Stimulated activated CD4-positive, alpha-beta T cell treated with anti-CD3 and anti-CD28 coated beads, TNF-alpha, amount 100 ng/mL, for 1 hour (primary cell): ENCODE measurements at places on chromosomes 4 and X.

DNA sequence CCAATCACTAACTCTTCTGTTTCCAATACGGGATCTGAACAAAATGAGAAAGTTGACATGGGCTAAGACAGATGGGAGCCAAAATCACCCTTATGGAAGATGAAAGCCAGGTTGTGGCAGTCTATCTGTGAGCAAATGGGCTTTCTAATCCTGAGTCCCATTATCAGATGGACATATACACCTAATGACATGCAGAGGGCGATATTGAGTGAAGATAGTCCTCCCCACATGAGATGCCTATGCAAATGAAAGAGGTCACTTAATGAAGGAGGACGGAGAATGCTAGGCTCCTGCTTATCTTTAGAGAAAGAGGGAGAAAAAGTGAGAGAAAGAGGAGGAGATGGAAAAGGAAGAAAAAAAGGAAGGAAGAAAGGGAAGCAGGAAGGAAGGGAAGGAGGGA lies 547.5 kb downstream of the NLGN4X start:
- DNase-seq: no peak

- DNase-seq: no peak
These were observed 2.0 kb downstream of the GABRA2 start for GRCh38 chr4:46387956-46388355.

GRCh38 chr4:145822181-145822580 lies 116.4 kb downstream of the ZNF827 start:
- no peak for DNase-seq

DNA sequence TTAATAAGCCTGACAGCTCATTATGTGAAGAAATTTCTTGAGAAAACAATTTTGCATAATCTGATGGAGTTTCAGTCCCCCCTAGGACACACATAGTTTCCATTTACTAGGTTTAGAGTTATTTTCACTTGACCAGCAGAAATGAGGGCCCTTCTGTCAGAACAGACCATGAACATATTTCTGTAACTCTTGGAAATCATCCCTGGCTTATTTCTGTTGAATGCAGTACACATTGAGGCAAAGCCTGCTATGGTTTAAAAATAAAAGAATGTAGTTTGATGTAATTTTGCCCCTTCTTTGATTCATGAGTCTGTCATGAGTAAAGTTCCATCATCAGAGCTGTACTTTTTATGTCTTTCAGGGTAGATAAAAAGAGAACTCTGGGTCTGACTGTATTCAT lies 104.6 kb upstream of the ETNPPL start:
- DNase-seq: no peak

GRCh38 chr4:88630756-88631155 lies 38.5 kb downstream of the HERC3 start:
- DNase-seq: no peak

DNA sequence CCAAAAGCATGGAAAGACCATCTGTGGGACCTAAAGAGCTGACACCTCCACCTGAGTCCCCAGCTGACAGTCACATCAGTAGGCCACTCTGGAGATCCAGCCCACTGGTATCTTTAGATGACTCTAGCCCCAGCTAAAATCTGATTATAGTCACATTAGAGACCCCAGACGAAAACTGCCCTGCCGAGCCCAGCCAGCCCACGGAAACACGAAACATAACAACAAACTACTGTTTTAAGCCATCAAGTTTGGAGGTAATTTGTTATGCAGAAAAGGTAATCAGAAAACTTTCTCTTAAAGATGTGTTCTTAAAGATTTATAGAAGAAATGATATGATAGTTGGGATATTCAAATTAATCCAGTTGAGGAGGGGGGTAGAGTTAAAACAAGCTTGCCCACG lies 175.7 kb downstream of the DHX15 start:
- no peak for DNase-seq

DNA sequence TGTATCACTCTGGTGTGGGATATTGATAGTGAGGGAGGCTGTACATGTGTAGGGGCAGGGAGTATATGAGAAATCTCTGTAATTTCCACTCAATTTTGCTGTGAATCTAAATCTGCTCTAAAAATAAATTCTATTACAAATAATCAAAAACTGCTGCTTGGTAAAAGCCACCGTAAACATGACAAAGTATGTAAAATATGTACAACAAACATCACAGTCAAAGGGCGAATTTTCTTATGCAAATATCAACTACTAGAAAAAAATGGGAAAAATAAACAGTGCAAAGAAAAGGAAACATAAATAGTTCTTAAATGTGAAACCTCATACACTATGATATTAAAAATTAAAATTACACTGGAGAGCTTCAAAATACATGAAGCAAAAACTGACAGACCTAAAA lies 105.1 kb upstream of the DCLK2 start:
- DNase-seq: no peak

- DNase-seq: no peak
These were observed 22.8 kb downstream of the CTBP1 start for GRCh38 chr4:1226144-1226481.

DNA sequence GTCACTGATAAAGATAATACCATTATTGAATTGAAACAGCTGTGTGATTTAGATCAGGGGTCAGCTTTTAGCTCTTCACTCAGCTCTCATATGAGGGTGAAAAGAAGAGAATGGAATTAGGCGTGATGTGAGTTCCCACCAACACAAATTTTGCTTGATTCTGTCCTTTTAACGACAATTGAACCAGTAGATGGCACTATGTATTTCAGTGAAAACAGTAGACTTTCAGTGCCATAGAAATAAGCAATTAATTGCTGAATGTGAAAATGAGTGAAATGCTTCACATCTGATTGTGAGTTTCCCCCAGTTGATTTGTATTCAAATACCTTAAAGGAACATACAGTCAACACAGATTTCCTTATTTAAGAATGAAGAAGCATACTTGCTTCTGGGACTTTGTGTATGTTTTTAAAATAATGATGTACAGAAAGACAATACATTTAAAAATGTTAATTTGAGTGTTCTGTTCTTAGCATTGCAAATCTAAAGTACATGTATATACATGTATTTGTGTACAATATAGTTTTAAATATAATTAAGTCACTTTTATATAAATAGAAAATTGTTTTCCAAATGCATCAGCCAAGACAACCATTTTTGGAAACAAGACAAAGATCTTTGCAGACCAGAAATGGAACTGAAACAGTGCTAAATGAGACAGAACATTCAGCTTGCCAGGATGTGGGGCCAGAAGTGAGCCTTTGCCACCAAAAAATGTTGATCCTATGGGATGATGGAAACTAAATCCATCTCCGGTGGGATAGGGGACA lies 178.8 kb downstream of the SNCA start:
- no peak for DNase-seq

DNA sequence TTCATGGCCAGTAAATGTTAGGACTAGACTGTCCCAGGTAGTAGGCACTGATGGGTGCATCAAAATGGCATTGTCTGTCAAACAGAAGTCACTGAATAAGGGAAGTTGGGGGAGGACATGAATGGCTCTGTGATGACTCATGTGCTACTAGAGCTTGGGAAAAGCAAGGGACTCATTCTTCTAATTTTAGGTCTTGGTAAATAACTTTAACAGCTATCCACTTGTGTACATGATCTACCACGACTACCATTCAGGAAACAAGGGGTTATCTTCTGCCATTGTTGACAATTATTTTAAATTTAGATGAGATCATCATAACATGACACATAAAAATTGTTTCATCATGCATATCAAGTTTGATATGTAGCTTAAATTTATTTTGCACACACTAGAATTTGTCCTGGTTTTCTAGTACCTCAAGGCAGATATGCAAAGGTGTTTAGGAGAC lies 6.3 kb downstream of the AREG start:
- DNase-seq: no peak

- DNase-seq: no peak
These were observed 54.9 kb downstream of the DCTD start for GRCh38 chr4:182862141-182862875.

DNA sequence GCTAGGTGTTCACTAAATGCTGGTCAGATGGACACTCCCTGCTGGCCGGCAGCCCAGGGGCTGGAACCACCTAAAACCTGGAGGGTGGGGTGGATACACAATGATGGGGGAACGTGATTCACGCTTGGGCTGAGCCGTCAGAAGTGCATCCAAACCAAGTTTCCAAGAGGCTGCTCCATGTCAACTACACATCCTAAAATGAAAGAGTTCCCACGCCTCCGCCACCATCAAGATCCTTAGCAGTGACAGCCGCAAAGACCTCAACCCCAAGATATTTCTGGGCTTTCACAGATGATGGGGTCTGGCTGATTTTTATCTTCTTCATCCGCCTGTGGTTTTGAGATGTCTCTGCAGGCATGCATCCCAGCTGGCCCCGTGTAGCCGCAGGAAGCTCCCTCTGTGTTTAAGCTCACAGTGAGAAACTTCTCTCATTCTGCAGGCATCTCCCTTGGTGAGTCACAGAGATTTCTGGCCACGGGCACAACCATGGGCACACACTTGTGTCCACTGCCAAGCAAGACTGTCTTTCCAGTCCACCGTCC lies 84.4 kb downstream of the HTRA3 start:
- no peak for DNase-seq

DNA sequence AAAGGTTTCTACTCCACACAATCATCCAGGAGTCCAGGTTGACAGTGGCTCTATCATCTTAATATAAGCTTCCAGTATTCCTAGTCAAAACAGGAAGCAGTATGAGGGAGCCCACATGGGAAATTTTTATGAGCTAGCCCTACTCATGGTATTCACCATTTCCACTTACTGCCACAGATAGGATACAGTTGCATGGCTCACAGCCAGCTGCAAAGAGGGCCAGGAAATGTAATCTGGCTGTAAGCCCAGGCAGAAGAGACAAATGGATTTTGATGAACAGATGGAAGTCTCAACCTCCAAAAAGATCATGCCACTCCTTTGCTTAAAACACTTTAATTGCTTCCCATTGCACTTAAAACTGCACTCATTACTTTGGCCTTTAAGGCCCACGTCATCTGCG lies 150.6 kb downstream of the ADAMTS3 start:
- no peak for DNase-seq

DNA sequence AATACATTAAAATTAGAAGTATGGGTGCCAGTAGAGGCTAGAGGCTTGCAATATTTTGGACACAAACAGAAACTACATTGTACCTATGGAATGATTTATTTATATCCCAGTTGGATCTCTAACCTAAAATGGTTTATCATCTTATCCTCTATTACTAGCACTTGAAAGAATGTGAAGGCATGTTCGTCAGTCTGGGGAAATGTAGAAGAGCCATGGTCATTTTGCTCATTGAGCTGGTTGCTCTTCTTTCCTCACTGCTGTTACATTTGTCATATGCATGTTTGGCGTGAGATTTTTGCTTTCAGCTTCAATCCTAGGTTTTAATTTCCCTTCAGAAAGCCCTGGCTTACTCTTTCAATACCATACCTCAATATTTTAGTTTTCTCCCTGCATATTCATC lies 82.4 kb upstream of the MYOZ2 start:
- DNase-seq: no peak

GRCh38 chr4:141540643-141541042 lies 95.7 kb upstream of the IL15 start:
- DNase-seq: no peak

DNA sequence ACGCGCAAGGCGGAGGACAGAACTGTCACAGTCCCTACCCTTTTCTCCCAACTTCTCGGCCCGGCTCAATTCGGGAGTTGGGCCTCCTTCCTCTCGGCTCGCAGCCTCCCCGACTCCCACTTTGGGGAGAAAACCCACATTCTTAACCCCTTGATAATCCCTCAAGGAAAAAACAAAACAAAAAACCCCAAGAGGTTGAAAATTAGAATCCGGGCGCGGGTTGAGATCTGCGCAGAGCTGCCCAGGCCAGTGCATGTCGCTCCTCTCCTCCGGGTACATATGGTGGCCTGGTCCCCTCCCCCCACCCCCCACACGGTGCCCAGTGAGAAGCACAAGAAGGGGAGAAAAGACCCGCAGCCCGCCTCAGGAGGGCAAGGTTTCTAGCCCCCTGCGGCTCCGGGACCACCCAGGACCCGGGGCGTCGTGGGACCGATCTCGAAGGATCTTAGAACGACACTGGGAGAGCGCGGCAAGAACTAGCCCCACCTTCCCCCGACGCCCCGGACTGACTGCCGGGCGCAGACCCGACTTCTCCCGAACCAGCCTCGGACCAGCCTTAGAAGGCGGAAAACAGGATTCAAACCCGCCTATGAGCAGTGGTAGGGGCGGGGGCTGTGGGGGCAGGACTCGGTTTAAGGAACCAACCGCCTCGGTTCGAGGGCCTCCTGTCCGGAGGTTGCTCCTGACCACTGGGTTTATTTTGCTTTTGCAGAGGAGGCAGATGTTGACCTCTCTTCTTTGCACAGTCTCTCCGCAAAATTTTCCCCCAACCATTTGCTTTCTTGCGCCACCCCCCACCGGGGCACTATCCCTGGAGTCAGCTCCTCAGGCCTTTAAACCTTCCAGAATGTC lies 2.5 kb upstream of the PDGFRA start:
- no peak for DNase-seq

- DNase-seq: no peak
These were observed 155.8 kb upstream of the CT83 start for GRCh38 chrX:116618546-116618945.

GRCh38 chrX:72046447-72046846 lies 85.3 kb downstream of the RTL5 start:
- DNase-seq: no peak

DNA sequence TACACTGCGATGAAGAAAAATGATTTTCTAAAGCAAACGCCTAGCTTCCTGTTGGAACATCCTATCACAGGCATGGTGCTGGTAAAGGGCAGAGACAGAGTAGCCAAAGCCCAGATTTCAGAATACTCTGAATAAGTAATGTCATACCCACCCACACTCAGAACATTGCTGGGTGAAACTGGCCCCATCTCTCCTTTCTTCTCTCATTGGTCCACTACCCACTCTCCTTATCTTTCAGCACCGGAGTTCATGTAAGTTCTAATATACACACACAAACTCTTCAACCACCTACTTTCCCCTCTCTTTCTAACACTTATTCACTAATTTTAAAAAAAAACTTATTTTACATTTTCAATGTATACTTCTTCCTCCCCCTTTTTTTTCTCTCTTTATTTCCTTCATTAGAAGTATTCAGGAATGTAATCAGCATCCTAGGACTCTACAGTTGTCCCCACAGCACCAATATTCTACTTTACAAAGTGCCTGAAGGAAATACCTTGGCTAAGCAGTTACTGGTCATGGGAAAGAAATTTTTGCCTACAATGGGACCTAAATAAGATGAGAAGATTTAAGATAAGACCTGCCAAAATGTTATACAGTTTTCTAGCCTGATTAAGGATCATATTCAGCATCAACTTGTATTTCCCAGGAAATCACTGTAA lies 63.0 kb downstream of the SEC24D start:
- DNase-seq: no peak

- DNase-seq: no peak
These were observed 11.4 kb upstream of the TAPT1 start for GRCh38 chr4:16237715-16238114.

- DNase-seq: no peak
These were observed 217.1 kb downstream of the ZNF674 start for GRCh38 chrX:46328133-46328532.

DNA sequence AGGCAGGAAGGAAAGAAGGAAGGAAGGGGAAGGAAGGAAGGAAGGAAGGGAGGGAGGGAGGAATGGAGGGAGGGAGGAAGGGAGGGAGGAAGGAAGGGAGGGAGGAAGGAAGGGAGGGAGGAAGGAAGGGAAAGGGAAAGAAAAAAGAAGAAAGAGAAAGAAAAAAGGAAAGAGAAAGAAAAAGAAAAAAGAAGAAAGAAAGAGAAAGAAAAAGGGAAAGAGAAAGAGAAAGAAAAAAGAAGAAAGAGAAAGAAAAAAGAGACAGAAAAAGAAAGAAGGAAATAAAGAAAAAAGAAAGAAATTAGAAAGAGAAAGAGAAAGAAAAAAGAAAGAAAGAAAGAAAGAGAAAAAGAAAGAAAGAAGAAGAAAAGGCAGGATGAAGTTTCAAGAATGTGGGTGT lies 15.0 kb upstream of the NHSL2 start:
- DNase-seq: no peak
